HFF-Myc (cell line): ENCODE measurements at places on chromosomes 5 and 9.

- no peak for DNase-seq
These were observed 415 bp downstream of the XRCC4 start for GRCh38 chr5:83077662-83078261.

DNA sequence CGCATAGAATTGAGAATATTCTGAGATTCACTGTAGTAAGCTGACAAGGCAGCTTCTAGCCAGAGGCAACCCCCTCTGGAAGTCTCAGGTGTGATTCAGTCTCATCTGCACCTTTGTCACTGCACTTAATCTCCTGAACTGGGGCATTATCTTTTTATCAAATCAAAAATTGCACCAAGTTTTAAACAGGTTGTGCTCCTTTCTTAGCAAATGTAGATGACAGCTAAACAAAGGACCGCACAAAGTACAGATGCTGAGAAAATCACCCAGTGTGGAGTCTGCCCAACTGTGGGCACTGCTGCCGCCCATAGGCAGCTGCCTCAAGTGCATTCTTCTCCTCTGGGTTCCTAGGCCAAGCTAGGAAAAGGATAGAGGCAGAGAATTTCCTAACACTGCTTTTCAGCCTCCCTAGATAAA, 51.1 kb downstream of the STARD4 start:
- DNase-seq = no peak

DNA sequence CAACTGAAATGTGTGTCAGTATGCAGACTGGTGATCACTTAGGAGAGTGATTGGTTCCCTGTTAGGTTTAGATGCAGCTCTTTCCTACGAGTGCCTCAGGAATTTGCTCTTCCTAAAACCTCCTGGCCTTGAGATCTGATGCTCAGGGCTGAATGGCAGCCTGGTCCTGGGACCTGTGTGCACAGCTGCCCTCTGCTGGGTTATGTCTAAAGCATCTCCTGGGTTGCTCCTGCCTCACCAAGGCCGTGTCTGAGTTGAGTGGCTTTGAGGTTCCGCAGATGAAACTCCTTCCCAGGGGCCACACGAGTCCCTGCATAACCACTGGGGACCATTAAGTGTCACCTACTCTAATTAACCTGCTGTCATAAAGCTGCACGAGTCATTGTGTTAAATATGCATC, 59.5 kb downstream of the MVB12B start:
- DNase-seq = no peak

DNA sequence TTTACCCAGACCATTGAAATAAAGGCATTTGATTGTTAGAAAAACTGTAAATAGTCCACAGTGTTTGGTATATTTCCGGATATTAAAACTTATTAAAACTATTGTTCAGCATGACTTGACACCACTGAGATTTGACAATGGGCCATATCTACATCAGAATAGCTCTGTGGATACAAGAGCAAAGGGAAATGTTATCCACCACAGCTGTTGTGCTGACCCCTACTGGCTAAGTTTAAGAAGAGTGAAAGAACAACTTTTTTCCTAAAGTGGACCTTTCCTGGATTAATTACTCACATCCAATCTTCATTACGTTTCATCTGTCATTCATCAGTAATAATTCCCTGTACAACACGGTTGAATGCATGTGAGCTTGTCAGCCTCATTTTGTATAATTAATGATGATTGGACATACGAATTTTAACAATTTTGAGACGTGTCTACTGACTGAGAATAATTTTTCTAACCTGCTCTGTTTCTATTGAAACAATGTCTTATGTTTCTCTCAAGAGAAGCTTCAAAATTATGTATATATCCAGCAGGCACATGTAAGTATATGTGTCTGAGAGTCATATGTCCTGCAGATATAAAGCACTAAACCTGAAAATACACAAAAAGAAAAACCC, 1952.6 kb downstream of the MAT2B start:
- no peak for DNase-seq

DNA sequence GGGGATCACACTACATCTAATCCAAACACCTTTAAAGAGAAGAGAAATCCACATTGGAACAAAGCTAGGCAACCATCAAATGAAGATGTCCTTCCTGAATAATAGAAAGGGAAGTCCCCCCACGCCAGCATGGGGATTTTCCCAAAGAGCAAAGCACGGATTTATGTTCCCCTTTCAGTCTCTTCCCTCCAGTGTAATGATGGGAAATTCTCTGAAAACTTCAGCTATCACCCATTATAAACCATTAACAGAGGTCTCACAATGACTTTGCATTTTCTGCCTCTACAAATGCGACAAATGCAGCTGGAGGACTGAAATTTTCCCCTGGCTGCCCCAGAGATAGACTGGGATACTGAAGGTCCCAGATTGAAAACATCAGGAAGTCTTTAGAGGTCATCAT, 368.7 kb downstream of the EFNA5 start:
- no peak for DNase-seq

GRCh38 chr5:124669300-124669648, 77.2 kb downstream of the ZNF608 start:
- DNase-seq = no peak

DNA sequence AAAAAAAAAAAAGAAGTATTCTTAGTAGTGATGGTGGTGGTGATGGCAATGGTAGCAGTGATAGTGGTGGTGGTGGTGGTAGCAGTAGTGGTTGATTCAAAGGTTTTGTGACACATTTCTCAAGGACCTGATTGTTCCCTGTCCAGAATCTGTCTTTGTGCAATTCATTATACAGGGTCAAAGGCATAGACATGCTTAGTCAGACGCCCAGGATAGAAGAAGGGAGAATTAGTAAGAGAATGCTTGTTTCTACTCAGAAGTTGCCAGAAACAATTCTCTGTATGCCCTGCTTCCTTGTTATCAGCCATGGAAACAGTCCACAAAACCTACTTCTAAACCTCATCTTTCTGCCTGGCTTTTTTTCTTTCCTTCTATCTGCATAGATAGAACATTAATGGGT, 89.4 kb downstream of the SLC44A1 start:
- no peak for DNase-seq

DNA sequence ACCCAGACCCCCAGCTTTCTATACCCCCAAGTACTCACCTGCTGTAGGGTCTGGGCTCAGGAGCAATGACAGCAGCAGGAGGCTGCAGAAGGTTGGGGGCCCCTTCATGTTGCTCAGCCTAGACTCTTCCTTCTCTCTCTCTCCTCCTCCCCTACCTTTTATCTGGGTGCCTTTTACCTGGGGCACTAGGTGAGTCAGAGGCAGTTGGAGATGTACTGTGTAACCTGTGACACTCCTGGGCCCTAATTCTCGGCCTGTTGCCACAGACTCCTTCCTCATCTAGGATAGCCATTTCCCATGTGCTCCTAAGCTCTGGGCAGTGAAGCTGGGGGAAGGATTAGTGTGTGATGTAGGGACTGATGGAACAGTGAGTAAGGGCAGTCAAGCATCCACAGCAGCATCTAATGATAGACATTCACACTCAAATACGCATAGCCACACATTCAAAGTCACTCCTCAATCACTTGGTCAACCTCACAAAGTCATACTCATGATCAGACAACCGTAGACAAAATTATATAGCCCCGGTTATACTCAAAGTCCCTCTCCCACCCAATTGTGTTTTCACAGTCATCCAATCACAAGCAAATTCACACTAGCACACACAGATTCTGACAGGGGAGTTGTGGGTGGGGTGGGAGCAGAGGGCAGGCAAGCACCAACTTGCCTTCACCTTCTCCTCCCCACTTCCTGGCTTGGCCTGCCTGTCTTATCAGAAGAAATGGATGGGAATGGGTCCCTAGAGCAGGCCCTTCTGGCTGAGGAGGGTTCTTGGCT, at the start of gene CCL27:
Gene CCL27 (minus strand): TSS at position 132 of the 777 bp plus-strand sequence. CDS start 24 bp downstream, at position 108.
- no peak for DNase-seq

GRCh38 chr9:78857373-78858225, 560.7 kb downstream of the PSAT1 start:
- no peak for DNase-seq

DNA sequence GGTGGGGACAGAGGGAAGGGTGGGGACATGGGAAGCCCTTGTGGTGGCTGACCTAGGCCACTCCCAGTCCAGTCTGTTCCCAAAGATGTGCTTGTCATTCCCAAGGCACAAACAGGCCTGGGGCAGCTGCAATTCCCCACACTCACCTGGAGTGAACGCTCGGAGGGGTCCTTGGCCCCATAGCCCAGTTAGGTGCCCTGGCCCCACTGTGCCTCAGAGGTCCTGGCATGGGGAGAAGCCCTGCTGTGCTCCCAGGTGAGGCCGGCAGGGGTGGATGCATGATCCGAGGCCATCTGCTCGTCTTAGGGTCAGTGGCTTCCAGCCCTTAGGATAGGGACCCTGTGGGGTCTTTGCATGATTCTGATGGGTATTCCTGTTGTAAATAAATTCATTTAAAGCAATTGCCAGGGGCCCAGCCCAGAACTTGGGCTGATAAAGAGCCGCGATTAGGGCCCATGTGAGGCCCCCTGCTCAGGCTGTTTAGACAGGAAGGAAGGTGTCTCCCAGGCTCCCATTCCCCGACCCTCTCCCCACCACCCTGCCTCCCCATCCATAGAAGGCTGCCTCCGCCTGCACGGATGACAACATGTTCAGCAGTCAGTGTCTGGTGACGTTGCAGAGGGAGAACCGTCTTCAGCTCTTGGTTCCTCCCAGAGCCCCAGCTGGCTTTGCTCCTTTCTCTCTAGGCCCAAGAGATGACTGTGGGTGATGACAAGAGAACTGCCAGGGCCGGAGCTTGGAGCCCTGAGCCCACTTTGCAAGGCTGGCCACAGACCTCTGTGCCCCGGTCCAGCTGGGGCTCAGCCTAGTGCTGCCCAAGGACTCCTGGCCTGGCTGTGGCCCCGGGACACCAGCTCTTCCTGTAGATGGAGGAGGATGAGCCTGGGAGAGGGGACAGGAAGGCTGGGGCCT, 28.4 kb upstream of the IRX4 start:
- no peak for DNase-seq

- DNase-seq = no peak
These were observed 1.7 kb upstream of the GLT6D1 start for GRCh38 chr9:135641047-135641446.

DNA sequence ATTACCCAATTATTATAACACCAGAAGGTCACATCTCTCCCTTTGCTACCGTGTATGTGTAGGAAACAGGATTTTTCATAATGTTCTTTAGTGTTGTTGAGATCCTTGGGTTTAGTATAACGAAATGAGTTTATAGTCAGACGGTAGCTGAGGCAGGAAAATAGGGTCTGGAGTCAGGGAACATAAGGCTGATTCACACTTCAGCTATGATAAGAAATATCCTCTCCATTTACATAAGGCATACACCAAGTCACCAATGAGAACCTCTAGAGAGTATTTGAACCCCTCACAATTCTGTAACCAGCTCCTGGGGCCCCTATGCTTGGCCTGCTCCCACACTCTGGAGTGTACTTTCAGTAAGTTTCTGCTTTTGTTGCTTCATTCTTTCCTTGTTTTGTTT, 58.9 kb upstream of the ANKH start:
- no peak for DNase-seq

DNA sequence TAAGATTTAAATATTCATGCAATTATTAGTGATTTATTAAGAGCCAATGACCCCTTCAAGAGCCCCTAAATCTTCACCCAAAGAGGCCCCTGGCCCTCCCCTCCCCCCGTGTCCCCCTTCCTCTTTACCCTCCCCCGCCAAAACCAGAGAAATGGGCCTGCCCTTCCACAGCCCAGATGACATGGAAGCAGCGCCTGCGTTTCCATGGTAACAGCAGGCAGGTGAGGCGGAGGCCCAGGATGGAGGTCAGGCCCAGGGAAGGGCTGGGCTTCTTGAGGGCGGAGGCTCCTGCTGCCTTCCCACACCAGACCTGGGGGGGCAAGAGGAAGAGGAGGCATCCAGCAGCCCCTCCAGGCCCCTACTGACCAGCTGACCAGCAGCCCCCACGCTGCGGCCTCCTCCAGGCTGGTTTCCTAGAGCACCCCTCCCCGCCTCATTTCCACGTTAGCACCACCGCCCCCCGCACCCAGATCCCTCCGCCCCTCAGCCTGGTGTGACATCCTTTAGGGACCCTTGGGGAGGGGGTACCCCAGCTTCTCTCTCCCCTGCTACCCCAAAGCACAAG, 37.4 kb downstream of the UNC5A start:
- no peak for DNase-seq

DNA sequence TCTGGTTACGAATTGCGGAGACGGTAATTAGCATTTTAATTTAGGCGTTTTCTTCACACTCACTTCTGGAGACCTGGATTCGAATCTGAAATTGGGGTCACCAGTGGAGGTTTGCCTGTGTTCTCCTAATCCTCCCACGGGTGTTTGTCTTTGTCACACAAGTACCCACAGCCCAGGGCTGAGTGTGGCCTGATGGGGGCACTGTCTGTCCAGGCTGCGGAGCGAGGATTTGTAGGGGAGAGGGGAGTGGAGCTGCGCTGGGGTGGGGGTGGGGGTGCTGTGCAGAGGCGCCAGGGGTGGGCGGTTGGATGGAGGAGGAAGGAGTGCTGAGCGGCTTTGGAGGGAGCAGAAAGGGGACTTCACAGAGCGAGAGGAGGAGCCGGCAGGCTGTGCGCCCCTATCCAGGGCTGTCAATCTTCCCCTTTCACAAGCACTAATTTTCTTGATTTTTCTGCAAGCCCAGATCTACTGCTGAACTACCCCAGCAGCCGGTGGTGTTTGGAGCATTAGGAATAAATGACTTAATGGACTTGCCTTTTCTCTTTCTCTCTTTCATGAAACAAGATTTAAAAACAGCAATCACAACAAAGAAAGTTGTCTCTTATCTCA, 53.1 kb downstream of the TSPAN17 start:
- DNase-seq = no peak

GRCh38 chr9:1028501-1029190, 21.5 kb upstream of the DMRT2 start:
- DNase-seq = no peak

DNA sequence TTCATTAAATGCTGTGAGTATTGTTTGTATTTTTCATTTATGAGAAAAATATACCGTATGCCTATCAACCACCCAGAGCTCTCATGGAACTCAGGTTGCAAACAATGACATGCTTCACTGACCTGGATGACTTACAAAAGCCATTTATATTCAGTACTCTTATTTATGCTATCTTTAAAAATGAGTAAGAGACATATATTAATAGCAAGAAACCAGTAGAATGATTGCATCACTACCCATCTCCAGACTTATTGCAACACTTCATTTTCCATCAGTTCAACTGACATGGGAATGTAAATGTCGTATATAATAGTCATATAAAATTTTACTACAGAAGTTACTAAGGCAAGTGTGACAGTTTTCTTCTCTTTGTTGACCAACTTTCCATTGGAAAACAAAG, 69.1 kb downstream of the OTP start:
- no peak for DNase-seq

DNA sequence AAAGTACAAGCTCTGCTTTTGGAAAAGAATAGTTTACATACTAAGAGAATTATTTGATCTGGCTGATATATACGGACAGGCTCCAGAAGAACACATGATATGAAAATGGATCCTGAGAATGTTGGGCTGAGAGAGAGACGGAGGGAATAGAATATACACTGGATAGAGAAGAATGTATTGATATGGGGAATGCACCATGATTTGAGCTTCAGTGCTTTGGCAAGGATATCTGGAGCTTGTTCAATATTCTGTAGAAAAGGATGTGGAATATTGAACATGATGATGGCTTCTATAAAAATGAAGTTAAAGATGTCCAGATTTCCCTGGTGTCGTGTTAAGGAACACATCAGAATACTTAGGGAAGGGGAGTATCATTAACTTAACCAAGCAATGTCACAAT, 280.5 kb upstream of the VLDLR start:
- no peak for DNase-seq
